Fibroblast of pulmonary artery (primary cell): ENCODE measurements at places on chromosomes 7 and 10.

DNA sequence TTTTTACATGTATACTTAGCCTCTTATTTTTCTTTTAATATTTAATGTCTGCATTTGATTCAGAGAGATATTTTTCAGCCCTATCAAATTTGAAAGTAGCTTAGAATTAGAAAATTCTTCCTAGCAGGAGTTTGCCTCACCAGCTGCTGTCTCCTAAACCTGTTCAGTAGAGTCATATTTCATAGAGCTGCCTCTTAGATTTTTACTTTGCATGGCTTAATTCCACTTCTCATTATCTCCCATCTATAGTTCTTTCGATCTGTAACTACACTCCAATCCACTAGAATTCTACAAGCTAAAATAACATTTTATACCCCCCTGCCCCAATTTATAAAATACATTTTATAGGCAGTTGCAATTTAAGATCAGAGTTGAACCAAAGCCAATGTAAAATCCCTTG is 227.0 kb downstream of the ANK3 start:
- no peak for DNase-seq

DNA sequence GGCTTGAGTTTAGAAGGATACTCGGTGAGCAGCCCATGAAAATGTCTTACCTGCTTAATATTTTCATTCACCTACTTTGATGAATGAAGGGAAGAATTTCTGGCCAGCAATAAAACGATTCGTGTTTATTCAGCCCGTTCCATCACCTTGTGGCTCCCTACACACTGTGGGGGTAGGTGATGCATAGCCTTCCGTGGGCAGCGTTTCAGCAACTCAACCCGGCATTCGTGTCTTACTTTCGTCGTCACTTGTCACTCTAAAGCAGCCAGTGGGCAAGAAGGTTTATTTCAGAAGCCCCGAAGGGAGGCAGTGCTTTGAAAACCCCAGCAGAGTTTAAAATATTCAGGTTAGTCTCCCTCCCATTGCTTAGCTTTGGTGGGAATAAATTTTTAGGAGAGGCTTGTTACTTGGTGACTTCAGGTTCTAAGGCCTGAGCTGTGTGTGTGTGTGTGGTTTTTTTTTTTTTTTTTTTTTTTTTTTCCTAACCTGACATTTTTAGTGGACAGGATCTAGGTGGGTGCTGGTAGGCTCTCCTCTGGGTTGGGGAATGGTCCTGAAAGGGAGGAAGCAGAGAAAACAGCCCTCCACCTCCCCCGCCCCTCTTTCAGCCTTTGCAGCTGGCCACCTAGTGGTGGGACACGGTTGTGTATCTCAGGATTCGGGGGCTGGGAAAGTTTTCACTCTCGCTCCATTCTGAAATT is 1.8 kb downstream of the GRK5 start:
- peak; percentile 79 for DNase-seq

DNA sequence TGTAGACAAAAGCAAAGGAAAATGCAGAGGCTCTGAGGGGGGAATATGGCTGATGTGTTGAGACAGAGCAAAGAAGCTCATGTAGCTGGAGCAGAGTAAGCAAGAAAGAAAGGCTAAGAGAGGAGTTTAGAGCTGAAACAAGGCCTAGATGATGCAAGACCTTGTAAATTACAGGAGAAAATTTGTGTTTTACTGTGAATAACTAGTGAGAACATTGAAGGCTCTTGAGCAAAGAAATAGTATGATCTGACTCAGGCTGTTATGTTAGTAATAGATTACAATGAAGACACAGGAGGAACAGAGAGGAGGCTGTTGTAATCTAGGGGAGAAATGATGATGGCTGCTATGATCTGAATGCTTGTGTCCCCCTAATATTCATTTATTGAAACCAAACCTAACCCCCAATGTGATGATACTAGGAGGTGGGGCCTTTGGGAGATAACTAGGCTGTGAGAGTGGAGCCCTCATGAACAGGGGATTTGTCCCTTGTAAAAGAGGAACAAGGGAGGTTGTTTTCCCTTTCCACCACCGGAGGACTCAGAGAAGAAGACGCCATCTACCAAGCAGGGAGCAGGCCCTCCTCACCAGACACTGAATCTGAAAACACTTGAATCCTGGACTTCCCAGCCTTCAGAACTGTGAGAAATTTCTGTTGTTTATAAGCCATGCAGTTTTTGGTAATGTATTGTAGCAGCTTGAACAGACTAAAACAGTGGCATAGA is 394.9 kb downstream of the HTR7 start:
- DNase-seq, result peak; percentile 8

- DNase-seq, result peak; percentile 44
These were observed 24.6 kb upstream of the MKLN1 start for GRCh38 chr7:131302876-131303707.

- DNase-seq, result no peak
These were observed at the start of gene SP8 for GRCh38 chr7:20786779-20787659. Gene SP8, minus strand, starts transcription at chr7:20786886. Its CDS starts 88 bp downstream, at chr7:20786798.

GRCh38 chr10:79413196-79413595 is 32.2 kb downstream of the ZCCHC24 start:
- no peak for DNase-seq

DNA sequence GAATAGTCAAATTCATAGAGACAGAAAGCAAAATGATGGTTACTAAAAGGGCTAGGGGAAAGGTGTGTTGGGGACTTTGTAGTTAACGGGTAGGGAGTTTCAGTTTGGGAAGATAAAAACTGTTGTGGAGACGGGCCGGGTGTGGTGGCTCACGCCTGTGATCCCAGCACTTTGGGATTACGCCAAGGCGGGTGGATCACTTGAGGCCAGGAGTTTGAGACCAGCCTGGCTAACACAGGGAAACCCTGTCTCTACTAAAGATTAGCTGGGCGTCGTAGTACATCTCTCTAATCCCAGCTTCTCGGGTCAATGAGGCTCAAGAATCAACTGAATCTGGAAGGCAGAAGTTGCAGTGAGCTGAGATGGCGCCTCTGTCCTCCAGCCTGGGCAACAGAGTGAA is 30.8 kb downstream of the KPNA7 start:
- DNase-seq, result no peak

DNA sequence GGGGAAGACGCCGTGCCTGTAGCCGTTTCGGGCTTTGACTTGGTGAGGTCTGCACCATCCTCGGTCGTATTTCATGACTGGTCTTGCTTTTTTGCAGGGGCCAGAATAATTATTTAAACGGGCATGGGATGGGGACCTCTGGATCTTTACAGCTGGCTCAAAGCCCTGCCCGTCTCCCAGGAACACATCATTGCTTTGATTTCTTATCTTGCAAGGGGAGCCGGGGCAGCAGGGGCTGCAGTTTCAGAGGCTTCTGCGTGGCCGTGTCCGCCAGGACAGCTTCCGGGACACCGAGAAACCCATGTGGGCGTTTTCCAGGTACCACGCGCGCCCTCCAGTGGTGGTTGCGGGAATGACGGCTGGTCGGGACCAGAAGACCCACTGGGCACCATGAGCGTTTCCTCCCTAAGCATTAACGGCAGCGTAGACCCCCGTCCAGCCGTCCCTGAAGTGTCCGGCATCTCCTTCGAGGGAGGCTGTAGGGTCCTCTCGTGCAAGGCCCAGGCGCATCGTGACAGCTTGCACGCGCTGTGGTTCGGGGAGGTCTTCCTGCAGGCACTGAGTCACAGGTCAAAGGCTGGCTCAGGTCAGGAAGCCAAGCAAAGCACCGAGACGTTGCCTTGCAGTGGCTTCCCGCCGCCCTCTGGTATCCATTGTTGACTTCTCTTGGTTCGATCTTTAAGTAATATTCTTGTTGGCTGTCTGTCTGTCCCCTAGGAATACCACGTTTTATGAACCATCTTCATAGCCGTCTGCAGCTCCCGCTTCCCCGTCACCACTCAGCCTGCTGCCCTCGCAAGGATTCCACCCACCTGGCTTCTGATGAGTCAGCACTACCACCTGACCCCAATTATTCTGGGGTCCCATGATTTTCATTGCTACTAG is 16.2 kb upstream of the ZFAND2A start:
- DNase-seq, result peak; percentile 73

DNA sequence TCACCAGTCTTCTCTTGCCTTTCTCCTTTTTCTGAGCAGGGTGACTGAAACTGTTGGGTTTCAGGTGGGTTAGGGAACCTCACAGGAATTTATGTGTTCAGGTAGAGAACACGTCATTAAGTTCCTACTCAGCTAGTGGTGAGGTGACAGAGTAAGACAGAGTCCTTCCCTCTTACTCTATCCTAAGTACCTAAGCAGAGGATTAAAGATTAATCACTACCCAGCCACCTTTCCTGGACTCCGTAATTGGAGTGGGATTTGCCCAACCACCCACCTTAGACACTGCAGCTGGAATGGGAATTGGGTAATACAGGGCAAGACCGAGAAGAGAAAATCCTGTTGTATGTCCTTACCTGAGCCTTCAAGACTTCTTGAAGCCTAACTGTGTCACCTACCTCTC is 158.1 kb downstream of the LRRC4 start:
- no peak for DNase-seq

DNA sequence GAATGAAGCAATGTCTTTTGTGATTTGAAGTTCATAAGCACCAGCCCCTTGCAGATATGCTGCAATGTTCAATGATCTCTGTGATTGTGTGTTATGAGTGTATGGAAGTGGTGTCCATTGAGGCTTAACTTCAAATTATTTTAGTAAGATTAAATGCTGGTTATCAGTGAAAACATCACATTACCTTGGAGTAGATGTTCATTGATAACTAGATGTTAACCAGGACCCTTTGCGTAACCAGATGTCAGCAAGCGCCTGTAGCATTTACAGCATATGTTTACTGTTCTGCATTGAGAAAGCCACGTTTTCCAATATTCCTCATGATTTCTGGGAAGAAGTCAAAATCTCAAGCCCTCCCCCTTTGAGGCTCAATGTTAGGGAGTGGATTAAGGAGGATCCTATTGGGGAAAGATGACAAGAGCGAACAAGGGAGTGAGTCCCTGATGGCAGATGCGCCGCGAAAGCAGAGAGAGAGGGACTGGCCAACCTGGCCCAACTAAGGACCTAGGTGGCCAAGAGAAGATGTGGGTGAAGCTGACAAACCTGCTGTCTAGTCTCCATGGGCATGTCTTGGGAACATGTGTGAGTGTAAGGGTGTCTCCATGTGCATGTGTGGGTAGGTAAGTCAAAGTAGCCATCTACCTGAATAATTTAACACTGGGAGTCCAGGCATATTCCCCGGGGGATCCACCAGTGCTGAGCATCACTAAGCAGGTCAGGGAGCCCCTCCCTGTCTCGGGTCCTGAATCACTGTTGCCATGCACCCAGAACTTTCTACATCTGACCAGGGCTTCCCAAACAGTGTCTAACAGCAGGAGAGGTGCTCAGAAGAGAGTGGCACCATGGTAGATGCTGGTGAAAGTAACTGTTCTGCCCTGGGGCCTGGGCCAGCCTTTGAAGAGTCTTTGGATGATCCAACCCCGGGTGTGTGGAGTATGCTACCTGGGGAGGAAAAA is 141.6 kb upstream of the GDF10 start:
- no peak for DNase-seq

DNA sequence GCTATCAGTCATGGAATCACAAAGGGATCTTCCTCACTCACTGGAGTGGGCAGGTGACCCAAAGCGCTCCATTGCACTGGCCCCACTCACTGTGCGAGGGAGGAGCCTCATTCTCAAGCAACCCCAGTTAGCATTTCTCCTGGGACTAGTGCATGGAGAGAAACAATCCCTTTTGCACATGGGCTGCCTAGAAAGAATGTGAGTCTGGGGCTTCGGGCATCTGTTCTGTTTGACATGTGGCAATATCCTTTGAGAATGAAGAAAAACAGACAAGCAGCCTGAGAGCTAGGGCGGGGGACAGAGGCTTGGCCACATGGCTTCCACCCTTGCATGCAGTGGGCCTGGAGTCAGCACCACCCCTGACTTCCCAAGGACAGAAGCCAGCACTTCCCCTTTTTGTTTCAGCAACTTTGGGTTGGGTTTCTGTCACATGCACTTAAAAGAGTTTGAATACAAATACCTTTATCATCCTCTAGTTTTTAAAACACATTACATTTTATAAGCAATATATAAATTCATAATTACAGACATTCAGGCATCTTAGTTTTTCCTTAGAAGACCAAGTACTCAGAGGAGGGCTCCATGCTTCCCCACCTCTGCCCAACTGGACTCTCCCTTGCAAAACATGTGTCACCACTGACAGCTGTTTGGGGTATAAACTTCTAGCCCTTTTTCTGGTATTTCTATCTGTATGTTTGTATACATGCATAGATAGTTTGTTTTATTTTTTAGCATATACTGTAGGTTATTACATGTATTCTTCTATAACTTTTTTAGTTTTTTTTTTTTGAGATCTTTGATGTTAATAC is 73.8 kb downstream of the RBM20 start:
- no peak for DNase-seq

DNA sequence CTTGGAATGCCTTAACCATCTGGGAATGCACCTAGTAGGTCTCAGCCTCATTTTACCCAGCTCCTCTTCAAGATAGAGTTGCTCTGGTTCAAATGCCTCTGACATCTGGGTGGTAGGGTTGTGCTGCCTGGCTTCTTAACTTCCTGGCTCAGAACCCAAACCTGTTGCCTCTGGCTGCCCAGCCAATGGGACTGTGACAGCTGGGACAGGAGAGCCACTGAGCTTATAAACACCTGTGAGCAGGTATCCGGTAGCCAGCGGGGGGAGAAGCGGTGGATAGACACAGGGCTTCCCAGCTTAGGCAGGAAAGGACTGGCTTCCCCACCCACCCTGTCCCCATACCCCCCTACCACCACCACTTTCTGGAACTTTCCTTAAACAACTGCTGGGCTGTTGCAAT is 115.8 kb upstream of the CARD11 start:
- no peak for DNase-seq

DNA sequence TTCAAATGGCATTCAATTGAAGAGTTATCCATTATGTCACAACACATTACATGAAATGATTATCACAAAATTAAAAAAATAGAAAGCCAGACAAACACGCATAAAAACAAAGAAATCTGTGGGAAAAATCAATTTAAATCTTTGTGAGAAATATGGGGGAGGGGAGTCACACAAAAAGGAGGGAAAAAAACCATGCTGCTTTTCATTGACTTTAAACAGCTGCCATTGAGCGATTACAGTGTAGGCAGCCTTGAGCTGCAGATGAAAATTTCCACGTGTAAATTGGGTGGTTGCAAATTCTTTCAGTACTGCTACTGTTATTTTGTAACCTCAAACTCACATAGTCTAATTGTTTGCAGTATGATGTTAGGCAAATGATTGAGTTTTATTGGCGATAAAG is 889.9 kb upstream of the PHF14 start:
- no peak for DNase-seq

DNA sequence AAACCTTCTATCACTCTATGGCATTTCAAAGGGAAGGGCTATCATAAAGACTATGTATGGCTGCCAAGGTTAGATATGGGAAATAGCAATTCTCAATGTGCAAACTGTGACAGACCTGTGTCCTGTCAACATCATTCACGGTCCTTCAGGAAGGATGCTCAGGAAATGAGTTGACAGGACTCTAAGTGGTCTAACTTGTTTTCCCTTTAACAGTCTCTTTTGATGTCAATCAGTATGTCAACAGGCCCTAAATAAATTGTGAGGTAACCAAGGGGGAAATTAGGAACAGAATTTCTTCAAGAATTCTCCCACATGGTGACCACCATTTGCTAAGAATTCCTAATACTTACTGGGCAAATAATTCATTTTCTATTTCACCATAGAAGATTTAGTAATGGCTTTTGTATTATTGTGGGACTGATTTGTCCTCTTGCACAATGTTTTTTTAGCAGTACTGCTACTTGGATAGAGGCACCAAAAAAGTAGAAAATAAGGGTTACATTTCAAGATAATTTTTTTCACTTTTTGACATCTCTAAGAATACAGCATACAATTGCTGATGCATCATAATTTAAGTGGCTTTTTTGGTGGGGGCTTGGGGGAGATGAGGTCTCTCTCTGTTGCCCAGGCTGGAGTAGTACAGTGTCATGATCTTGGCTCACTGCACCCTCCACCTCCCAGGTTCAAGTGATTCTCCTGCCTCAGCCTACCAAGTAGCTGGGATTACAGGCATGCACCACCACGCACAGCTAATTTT is 275.8 kb downstream of the CACNA2D1 start:
- DNase-seq, result peak; percentile 44

- no peak for DNase-seq
These were observed 48.8 kb upstream of the OPALIN start for GRCh38 chr10:96407560-96408069.
